ELR (cell line): ENCODE measurements at places on chromosomes 7 and 10.
A peak's percentile ranks its signal among the peaks of the same experiment; 100 is the strongest.

DNA sequence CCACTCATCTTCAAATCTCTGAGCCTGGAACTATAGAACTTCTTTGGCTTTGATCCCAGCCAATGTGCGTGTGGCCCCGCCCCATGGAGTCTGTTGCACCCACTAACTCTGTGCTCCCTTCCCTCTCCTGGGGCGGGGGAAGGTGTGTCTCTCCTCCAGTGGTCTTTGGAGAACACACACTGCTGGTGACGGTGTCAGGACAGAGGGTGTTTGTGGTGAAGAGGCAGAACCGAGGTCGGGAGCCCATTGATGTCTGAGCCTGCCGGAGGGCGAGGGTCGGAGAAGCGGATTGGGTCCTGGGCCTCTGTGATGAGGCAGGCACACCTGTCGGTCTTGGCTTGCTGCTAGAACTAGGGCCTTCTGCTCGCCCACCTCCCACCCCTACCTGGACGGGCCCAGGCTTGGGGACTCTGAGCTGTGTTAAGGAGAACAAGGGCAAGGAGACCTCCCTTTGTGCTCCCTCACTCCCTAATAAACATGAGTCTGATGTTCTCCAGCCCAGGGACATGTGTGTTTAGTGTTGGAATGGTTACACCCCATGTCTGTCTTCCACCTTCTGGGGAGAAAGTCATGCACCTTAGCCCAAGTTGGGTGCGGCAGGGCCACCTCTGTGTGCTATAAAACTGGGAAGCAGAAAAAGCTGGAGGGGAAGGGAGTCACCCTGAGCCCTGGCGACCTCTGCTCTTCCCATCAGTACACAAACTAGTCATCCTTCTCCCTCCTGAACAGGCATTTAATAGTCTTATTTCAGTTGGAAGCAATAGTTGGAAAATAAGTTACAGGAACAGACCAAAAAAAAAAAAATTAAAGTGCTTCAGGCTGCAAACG, 4.6 kb downstream of the TRAPPC14 start:
- no peak for DNase-seq

DNA sequence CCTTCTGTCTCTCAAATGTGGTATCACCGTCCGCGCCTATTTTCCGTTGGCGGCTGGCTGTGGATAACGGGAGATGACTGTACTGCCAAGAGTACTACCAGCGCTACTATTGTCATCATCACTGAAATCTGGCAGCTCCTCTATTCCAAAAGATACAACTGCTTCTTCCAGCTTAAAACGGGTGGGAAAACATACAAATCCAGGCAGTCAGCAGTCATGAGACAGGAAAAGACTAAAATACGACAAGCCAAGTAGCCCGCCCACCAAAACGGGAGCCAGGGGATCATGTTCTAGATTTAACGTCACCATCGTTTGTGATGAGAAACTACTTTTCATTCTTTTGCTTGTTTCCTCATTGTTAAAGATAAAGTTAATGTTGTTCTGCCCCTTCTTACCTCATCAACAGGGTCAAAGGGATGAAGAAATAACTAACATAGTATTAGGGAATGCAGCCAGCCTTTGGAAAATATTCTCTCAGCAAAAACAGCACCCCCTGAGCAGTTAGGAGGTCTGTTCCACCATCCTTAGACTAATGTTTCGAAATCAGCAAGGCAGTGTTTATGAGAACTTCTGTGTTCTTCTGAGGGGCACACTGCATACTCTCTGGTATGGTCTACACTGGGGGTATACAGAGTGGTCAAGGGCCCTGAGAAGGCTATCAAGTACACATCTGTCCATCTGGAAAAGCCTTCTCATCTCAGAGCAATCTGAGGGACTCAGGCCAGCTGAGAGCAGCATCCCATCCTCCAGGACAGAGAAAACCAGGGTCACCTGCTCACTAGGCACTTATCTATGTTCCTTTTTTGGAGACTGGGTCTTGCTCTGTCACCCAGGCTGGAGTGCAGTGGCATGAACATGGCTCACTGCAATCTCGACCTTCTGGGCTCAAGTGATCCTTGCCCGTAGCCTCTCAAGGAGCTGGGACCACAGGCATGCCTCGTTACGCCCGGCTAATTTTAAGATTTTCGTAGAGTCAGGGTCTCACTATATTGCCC, 47.5 kb downstream of the GNA12 start:
- no peak for DNase-seq

GRCh38 chr7:65809259-65809981, 63.5 kb upstream of the VKORC1L1 start:
- DNase-seq: no peak

- peak; percentile 21 for DNase-seq
These were observed 371.6 kb downstream of the RPS24 start for GRCh38 chr10:78405231-78405630.

DNA sequence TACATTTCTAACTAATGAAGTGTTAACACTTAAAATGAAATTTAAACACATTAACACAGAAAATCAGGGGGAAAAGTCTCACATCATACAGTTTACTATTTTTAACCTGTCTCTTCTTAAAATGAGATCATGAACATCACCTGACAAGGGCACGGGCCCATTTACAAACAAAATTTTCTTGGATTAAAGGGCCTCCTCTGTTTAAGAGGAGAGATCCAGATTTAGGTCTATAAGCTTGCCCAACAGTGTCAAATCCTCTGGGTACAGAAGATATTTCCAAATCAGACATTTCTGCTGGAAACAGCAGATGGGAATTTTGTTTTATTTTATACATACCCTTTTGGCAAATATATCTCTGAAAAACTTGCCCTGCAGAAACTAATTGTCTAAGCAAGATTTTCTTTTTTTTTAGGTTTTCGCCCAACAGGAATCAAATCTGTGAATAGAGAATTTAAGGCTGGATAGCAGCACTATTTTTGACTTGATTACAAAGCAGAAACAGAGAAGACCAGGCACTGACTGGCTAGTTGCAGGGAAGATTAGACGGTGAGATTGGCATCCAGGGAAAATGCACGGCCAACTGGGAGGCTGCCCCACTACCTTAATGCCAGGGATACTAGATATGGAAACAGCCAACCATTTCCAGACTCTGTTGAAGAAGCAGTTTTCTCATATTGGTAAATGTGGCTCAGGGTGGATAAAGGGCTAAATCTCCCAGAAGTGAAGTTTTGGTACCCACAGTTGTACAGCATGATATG, 173.4 kb downstream of the LRRN3 start:
- DNase-seq: no peak

DNA sequence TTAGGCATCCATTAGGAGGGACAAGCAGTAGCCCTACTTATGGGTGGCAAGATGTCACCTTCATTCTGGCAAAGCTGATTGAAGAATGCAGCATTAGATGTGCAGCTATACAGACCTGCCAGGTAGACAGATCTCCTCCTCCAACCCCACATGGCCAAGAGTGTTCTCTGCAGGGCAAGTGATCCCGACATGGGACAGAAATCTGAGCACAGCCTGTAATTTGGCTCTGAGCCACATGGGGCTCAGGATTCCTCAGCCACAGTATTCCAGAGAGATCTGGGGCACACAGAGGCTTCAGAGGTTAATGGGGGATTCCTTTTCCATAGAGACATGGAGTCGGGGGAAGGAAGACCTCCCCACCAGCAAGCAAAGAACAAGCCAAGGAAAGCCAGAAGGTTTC, 58.7 kb upstream of the GDF10 start:
- no peak for DNase-seq

DNA sequence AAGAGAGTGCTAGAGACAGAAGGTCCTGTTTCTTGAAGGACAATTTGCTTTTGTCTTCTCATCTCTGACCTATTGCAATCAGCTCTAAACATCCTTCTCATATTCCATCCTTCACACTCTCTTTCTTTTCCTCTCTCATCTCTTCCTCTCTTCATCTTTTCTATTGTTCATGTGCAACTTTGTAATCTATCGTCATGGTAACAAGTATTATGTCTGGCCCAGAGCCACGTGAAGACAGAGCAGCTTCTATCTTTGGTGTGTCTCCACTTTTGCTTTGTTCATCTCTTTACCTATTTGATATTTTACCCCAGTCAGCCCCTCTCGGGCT, 104.9 kb upstream of the ABCB5 start:
- no peak for DNase-seq

DNA sequence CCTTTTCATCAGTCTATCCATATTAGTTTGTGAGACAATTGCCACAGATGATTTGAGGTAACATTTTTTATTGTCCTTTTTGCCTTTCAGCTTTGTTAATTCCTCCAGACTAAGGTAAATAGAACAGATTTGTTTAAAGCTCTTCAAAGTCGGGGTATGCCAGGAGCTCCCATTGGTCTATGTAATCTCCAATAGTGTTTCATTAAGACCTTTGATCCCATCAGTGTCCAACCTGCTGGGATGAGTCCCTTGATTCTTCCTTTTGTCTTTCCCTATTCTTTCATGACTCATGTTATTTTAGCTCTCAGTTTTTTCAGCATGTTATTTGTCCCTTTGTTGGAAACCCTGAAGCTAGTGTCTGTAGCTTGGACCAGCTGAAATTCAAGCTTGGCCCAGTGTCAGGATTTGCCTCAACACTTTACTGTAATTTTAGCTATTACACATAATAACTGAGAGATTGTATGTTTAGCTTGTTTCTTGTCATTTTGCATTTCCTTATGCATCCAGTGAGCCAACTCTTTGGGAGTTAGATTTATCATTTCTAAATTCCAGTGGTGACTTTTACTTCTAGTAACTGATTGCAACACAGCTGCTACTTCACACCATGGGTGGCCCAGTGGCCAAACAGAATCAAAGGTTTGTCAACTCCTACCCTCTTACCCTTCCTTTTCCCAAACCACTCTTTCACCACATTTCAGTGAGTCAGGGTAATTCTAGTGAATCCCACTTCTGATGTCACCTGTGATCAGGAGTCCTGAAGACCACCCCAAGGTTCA, 15.3 kb downstream of the AGBL3 start:
- DNase-seq: no peak

GRCh38 chr10:80268938-80269588, 20.4 kb downstream of the MAT1A start:
- no peak for DNase-seq

- DNase-seq: no peak
These were observed 146.3 kb downstream of the PRPF18 start for GRCh38 chr10:13733071-13733470.

DNA sequence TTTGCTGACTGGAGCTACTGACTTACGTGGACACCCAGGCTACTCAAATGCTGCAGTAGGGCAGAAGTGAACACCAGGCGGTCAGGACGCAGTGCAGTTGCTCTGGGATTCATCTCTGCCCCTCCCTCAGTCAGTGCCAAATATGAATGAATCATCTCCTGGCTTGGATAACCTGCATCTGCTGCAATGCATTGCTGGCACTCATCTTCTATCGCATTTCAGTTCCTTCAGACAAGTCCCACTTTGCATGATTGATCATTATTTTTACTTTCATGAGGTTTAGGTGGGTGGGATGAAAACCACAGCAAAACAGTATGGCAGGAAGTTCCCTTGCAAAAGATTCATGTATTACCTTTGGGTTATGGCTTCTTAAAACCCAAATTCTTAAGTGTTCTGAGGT, 224.6 kb upstream of the NRP1 start:
- DNase-seq: peak; percentile 71

- DNase-seq: no peak
These were observed 1017.6 kb downstream of the TYW1 start for GRCh38 chr7:68014031-68014736.

GRCh38 chr7:1901431-1902210, 231.5 kb downstream of the ELFN1 start:
- no peak for DNase-seq

GRCh38 chr10:76333326-76333725, 901.9 kb downstream of the LRMDA start:
- no peak for DNase-seq

DNA sequence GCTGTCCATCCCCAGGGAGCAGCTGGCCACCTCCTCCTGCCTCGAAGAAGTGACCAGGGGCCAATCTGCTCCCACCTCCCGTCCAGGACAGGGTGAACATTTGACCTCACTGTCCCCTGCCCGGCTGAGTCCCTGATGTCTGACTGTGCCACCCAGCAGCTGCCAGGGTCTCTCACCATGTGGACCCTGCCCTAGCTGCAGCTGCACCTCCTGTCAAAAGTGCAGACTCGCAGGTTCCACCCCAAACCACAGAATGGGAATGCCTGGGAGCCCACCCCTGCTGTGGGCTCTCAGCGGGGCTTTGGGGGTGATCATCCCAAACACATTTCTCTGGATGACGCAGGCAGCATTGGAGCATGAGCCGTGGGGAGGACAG, 86.1 kb downstream of the RGS10 start:
- no peak for DNase-seq

DNA sequence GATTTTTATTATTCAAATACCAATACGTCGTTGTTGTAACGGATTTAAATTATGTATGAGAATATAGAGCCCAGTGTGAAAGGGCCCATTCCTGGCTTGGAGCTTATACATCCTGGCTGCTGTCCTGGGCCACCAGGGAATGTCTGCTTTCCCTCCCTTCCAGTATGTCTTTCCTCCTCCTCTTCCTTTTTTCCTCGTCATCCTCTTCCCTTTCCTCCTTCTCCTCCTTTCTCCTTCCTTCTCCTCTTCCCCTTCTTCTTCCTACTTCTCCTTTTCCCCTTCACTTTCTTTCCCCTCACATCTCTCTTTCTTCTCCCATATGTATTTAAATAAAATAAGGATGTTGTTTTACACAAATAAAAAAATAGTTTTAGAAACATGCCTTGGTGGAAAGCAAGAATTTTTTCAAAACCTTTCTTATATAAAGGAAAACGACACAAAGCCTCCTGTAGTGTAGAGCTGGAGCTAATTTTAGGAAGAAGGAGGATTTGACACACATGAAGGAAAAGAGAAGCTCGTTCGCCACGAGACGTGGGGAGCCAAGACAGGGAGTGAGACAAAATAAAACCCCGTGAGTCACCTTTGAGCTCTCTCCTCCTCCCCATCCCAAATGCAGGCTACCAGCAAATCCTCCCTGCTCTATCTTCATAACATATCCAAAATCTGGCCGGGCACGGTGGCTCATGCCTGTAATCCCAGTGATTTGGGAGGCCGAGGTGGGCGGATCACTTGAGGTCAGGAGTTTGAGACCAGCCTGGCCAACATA, 301.1 kb upstream of the LYZL1 start:
- DNase-seq: no peak

DNA sequence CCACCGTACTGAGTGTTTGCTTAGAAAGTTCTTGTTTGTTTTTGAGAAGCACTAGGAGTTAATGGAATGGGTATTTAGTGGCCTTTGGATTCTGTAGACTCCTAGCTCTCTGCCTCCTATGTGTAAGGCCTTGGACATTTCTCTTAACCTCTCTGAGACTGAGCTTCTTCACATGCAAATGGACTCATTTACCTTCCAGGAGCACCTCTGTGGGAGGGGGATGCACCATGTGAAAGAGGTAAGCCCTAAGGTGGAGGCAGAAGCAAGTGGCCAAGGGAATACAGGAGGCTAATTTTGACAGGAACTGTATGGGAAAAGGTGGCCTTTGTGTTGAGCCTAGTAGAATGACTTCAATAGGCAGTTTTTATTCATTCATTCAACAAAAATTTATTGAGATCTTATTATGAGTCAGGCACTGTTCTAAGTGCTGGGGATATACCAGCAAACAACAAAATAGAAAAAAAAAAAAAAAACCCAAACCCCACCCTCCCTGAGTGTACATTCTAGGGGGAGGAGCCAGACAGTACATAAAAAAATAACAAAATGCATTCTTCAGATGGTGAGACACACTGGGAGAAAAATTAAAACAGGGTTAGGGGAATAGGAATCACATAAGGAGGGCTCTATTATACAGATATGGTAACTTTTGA, 9.2 kb upstream of the EPHA1 start:
- DNase-seq: peak; percentile 42
